ENCODE measurements at places on chromosomes 7 and 10.

DNA sequence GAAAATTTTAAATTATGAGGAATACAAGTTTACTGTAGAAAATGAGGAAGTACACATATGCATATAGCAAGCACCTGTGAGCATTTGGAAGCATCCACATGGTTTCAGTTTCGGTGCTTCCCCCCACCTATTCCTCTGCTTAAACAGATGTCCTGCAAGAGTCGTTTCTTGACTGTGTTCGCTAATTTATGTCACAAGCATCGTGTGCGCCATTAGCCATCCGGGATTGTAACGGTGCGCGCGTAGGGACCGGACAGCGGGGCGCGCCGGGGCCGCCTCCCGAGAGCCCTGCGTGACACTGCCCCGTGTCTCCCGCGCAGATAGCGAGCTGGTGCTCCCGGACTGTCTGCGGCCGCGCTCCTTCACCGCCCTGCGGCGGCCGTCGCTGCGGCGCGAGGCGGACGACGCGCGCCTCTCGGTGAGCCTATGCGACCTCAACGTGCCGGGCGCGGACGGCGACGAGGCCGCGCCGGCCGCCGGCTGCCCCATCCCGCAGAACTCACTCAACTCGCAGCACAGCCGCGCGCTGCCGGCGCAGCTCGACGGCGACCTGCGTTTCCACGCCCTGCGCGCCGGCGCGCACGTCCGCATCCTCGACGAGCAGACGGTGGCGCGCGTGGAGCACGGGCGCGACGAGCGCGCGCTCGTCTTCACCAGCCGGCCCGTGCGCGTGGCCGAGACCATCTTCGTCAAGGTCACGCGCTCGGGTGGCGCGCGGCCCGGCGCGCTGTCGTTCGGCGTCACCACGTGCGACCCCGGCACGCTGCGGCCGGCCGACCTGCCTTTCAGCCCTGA is 90.9 kb downstream of the NEURL1 start:
- peak; percentile 82 for DNase-seq

DNA sequence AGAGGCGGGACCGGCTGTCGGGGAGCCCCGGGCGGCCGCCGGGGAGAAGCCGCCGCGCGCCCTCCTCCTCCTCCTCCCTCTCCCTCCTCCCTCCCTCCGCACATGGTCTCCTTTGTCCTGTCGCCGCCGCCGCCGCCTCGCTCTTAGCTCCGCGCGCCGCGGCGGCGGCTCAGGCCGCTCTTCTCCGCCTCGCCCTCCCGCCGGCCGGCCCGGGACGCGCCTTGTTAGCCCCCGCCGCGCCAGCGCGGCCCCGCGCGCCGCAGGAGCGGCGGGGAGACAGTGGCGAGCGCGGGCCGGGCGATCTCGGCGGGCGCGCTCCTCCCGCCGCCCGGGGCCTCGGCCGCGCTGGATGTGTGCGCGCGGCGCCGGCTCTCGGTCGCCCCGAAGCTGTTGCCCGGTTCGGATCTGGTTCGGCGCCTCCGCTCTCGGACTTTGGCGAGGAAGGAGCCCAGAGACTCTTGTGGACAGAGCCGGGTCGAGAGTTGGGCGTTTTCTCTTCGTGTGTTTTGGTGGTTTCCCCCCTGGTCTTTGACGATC is 437.4 kb upstream of the GALNT17 start:
- DNase-seq = no peak

GRCh38 chr10:78759456-78760120 is 309.2 kb upstream of the ZMIZ1 start:
- no peak for DNase-seq

GRCh38 chr7:133705596-133705995 is 421.5 kb upstream of the LRGUK start:
- no peak for DNase-seq

- no peak for DNase-seq
These were observed 150.9 kb downstream of the UBE2H start for GRCh38 chr7:129801882-129802281.

- DNase-seq = no peak
These were observed 3.5 kb upstream of the ACSL5 start for GRCh38 chr10:112370424-112370819.

DNA sequence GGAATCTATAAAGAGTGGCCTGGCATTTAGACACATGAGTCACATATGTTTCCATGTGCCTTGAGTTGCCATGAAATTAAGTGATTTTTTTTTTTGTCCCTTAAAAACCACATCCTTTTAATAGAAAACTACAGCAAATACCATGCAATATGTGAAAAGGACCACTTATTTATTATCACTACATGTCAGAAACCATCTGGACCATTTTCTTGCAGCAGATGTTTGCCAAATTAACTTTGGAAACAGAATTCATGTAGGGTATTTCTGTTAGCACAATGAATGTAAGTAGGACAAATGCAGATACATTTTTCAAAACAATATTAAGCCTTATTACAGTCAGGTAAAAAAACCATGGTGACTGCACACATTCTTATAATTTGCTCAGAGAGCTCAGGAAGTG is 230.6 kb downstream of the REEP3 start:
- DNase-seq = no peak

DNA sequence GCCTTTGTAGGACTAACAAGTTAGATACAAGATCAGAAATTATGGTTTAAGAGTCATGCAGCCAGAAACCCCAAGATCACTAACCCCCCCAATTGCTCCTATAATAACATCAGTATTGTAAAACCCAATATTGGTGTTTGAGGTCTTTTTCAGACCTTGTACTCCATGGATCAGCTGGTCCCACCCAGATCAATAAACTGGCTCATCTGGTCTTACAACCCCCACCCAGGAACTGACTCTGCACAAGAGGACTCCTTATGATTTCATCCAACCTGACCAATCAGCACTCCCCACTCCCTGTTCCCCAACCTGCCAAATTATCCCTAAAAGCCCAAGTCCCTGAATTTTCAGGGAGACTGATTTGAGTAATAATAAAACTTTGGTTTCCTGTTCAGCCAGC is 6.4 kb upstream of the GSAP start:
- no peak for DNase-seq

- DNase-seq = no peak
These were observed 323.8 kb downstream of the GPR158 start for GRCh38 chr10:25498645-25499044.

DNA sequence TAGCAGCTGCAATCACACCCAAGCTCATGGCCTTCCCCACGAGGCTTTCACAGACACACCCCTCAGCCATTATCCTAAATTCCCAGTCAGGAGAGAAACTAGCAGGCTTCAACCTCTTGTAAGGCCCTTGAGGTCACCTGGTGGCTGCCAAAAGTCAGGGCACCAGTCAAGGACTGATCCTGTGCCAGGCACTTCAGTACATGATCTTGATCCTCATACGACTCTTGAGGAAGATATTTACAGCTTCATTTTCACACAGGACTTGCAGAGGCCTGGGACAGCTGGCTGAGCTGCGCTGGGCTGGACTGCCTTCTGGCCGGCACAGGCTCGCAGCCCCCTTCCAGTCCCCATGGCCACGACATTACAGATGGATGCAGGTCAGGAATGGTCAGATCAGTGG is 8.8 kb downstream of the PDAP1 start:
- no peak for DNase-seq

DNA sequence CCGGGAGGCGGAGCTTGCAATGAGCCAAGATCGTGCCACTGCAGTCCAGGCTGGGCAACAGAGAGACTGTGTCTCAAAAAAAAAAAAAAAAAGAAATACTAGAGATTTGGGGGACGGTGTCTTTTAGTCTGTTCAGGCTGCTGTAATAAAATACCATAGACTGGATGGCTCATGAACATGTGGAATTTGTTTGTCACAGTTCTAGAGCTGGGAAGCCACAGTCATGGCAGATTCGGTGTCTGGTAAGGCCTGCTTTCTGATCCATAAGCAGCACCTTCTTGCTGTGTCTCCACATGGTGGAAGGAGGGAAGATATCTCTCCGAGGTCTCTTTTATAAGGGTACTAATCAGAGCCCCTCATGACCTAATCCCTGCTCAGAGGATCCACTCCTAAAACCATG is 102.7 kb upstream of the MKLN1 start:
- DNase-seq = no peak

- DNase-seq = no peak
These were observed 23.9 kb downstream of the KLF6 start for GRCh38 chr10:3761021-3761686.

- no peak for DNase-seq
These were observed 61.4 kb upstream of the ADRB1 start for GRCh38 chr10:113982296-113982695.

DNA sequence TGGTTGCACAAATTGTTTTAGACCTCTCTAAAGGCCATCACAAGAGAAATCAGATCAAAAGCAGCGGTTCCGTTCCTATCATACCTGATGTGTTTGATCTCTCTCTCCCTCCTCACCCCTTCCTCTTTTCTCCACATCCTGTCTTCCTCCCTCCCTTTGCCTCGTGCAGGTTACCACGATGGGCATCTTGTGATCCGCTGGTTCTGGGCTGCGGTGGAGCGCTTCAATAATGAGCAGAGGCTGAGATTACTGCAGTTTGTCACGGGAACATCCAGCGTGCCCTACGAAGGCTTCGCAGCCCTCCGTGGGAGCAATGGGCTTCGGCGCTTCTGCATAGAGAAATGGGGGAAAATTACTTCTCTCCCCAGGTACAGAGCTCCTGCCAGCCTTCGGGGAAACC is 28.5 kb upstream of the STK17A start:
- no peak for DNase-seq

DNA sequence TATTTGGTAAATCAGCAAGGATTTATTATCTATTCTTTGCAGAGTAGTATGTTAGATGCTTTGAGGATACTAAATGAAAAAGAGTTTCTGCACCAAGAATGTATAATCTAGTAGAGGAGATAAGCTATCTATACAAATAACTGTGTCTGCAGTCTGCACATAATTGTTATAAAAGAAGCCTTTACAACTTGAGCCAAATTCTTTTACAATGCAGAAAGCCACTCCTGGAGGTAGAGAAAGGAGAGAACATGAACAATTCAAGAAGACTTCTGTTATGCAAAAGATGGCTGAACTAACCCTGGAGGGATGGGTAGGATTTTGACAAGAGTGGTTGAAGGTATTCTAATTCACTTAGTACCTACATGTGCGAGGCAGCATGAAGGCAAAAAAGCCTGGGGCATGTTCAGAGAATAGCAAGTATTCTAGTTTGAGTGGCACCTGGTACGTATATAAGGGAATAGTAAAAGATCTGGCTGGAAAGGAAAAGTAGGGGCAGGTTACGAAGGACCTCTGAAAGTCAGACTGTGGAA is 251.1 kb upstream of the KAT6B start:
- DNase-seq = no peak

DNA sequence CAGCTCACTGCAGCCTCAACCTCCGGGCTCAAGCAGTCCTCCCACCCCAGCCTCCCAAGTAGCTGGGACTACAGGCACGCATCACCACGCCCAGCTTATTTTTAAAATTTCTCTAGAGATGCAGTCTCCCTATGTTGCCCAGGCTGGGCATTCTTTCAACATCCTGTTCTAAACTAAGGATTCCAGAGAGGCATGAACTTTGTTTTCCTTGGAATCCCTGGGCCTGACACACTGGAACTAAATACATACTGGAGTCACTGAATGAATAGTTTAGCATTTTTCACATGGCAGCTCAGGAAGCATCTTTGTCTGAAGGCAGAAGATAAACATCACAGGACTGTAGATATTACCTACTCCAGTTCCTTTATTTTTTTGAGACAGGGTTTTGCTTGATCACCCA is 108.7 kb downstream of the ITIH5 start:
- no peak for DNase-seq

DNA sequence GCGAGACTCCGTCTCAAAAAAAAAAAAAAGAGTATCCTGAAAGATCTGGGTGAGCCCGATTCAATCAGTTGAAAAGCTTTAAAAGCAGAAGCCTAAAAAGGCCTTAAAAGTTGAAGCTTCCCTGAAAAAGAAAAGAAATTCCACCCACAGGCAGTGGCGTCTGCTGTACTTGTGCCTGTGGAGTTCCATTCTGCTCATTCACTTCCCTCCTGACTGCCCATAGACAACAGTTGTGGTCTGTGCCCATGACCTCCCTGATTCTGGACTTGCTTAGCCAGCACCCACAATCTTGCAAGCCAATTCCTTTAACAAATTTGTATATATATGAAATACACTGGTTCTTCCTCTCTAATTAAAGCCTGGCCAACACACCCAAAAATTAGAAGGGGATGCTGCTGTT is 141.7 kb downstream of the DLG5 start:
- no peak for DNase-seq

- DNase-seq = no peak
These were observed 3.0 kb upstream of the LGI1 start for GRCh38 chr10:93754761-93755160.

- DNase-seq = no peak
These were observed 629.8 kb upstream of the ADARB2 start for GRCh38 chr10:2367083-2367482.

DNA sequence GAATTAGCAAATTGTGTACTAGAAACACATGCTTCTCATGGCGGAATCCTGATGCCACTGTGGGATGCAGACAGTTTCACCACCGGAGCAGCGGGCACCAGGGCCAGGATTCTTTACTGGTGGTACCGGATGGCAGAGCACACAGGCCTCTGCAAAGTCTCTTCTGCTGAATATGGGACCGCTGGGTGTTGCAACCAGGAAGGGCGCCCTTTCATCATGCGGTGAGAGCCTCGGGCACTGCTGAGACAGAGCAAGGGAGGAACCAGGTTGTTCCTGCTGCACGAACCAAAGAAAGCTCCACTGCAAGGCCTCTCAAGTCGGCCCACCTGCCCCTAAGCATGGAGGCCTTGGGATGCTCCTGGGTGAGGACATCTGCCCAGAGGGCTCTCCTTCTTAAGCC is 57.0 kb upstream of the NMT2 start:
- DNase-seq = no peak

DNA sequence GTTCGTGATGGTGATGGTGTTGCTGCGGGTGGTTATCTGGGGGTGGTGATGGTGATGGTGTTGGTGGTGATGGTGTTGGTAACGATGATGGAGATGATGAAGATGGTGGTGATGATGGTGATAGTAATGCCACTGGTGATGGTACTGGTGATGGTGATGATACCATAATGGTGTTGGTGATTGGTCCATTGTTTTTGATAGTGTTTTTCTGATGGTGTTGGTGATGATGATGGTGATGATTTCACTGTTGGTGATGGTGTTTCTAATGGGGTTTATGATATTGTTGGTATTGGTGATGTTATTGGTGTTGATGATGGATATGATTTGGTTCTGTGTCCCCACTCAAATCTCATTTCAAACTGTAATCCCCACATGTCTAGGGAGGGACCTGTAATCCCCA is 51.7 kb upstream of the PITRM1 start:
- no peak for DNase-seq

GRCh38 chr10:125144693-125145623 is 15.4 kb downstream of the CTBP2 start:
- no peak for DNase-seq

- no peak for DNase-seq
These were observed 10.9 kb upstream of the PTN start for GRCh38 chr7:137354396-137354795.

GRCh38 chr7:30363778-30364563 is 79.6 kb downstream of the ZNRF2 start:
- DNase-seq = no peak

- no peak for DNase-seq
These were observed 35.5 kb downstream of the CAV1 start for GRCh38 chr7:116560021-116560970.

- no peak for DNase-seq
These were observed 38.1 kb downstream of the ADRA2A start for GRCh38 chr10:111114758-111115500.

All from KG1 (cell line).